ENCODE measurements at places on chromosomes 16 and 17. TPM values are rescaled to one million over a fixed set of nuclear protein-coding genes. Genes with fewer than 3 reads are reported as not detected.

NATD1 gene
- 3.6 TPM for total RNA-seq

KRT222 gene
- total RNA-seq, result 1.00 TPM

KRT12 gene
- total RNA-seq, result not detected

HSF4 gene
- 5.2 TPM for total RNA-seq

ADAP2 gene
- total RNA-seq, result 3.0 TPM

GP2 gene
- not detected for total RNA-seq

SARM1 gene
- total RNA-seq, result 7.2 TPM

CCDC92B gene
- not detected for total RNA-seq

Data from uterine smooth muscle cell (primary cell).